GM12878 (cell line): ENCODE measurements at places on chromosomes 3 and 15. TPM values are rescaled to one million over a fixed set of nuclear protein-coding genes. Genes with fewer than 3 reads are reported as not detected.

Gene ITIH1
- not detected in 2 replicates for polyA plus RNA-seq

Gene AMT
- 0.81 and 1.6 TPM in 2 replicates for polyA plus RNA-seq

Gene ATP10A
- polyA plus RNA-seq: 0.04 and 0.07 TPM in 2 replicates

Gene EPHA3
- polyA plus RNA-seq: not detected in 2 replicates

Gene ZNF280D
- 7.7 and 9.0 TPM in 2 replicates for polyA plus RNA-seq
